ENCODE measurements at places on chromosomes 6 and 20. TPM values are rescaled to one million over a fixed set of nuclear protein-coding genes. Genes with fewer than 3 reads are reported as not detected.

TTK gene
- 38.3 TPM for total RNA-seq

SRSF6 gene
- total RNA-seq: 140 TPM

PBOV1 gene
- total RNA-seq: not detected

HCRTR2 gene
- total RNA-seq: not detected

GPX6 gene
- not detected for total RNA-seq

TEAD3 gene
- 12.6 TPM for total RNA-seq

HLA-DRB1 gene
- 0.78 TPM for total RNA-seq

WFDC12 gene
- not detected for total RNA-seq

ASIP gene
- total RNA-seq: not detected

HUS1B gene
- total RNA-seq: 1.0 TPM

PACRG gene
- total RNA-seq: not detected

GRCh38 chr6:139545206-139546105 is 171.0 kb upstream of the CITED2 start:
- DNase-seq: no peak

DNA sequence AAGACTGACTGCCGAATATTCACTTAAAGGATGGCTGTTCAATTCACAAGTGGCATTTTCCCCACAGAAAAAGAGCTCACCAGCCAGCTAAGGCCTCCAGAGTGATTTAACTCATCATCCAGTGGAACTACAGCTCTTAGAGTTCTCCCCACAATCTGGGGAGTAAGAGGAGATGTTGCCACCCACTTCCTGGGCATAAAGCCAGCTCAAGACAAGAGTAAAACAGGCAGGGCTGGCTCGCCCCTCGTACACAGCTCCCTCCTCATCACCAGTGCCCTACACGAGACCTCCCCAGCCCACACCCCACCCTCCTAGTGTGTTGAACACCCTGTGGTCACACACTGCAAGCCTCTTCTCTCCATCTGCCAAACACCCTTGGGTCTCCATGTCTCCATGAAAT is 47.2 kb upstream of the IPCEF1 start:
- no peak for DNase-seq

DNA sequence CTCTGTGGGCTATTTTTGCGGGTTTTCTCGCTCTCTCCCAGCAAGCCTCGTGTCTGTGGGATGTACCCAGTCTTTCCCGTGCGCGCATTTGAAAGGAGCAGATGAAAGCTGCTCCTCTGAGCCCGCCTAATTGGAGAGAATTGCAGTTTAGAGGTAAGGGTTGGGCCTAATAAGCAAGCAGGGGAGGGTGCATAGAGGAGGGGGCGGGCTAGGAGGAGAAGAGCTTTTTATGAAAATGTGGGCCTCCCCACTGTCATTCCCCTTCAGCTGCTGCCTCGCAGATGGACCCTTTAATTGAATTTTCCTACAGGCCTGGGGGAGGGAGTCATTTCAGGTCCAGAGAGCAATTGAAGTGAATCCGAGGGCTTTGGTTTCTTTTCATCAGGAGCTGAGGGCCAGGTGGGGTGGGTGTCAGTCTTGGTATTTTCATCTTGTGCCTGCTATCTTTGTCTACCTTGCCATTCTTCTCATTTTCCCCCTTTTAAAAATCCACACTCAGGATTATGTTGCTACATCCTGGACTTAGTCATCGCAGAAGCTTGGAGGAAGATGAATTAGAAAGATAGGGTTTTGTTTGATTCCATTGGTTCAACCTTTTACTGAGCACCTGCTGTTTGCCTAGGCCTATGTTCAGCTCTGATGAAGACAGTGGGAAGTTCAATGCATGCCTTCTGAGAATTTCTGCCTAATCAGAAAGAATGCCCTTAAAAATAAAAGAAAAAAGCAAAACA is 423.4 kb downstream of the CD83 start:
- DNase-seq: no peak

- no peak for DNase-seq
Observed at GRCh38 chr6:145367149-145367548, 368.2 kb downstream of the EPM2A start.

GRCh38 chr6:43674291-43674690 is 13.3 kb downstream of the MRPS18A start:
- DNase-seq: no peak

DNA sequence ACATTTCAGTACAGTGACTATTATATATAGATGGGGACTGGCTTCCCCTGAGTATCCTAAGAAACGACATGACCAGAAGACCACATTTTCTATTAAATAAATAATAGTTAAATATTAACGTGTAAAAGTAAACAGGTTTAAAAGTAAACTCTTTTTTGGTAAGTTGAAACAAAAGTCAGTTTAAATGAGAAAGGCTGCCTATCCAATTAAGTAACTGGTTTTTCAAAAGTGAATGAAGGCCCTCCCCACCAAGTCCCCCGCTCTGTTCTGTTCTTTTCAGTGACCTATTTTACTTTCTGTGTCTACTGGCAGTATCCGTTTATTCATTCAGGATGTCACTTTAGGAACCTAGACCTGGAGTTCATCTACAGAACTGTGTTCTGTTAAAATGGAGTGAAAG is 32.0 kb downstream of the QKI start:
- DNase-seq: no peak

DNA sequence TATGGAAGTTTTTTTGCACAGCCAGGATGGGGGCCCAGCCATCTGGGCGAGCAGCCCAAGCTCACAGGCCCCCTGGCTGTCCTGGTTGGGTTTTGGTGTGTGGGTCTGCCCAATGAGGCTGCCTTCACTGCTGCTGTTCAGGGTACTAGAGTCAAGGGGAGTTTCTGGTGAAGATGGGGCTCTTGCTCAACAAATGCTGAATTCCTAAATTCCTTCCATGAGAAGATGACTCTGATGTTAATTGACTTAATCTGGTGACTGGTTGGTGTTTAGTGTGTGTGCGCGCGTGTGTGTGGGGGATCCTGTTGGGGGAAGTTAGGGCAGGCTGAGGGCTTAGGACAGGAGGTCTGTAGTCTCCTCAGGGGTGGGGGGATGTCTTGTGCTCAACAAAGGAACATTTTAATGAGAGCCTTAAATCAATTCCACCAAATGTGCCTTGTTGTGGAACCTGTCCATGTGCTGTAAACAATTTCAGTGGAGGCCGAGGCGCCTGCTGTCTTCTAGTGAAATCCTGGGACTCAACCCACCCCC is 1.9 kb downstream of the PTK7 start:
- DNase-seq: no peak

GRCh38 chr6:65569505-65569904 is 137.5 kb downstream of the EYS start:
- no peak for DNase-seq

GRCh38 chr20:1182106-1182505 is 2.7 kb downstream of the TMEM74B start:
- no peak for DNase-seq

DNA sequence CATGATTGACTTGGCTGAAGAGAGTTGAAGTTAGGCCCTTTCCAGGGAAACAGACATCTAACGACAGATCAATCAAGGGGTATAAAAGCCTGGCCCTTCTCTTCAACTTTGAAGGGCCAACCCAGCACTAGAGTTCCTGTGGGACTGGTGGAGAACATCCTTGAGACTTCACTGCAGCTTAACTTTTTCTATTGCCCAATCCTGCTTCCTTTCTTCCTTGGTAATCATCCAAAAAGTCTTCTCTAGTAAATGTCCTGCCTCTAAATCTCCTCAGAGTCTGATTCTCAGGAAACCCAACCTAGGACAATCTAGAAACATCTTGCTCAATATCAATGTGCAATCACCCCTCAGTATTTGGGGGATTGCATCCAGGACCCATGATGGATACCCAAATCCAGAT is 1.9 kb downstream of the MKKS start:
- DNase-seq: no peak

DNA sequence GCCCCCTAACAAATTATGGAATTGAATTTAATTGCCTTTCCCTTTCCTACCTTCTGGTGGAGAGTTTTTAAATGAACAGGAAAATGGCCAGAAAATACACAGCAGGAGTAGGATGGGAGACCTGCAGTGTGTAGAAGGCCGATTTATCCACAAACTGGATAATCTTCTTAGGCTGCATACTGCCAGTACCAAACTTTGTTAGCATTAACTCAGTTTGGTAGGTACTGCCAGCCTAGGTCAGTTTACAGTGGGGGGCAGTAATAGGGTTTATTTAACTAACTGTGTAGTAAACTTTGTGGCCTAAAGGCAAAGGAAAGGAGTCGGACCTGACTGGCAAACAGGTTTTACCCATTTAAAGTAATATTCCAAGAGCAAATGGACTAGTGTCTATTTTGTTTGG is 4.6 kb downstream of the NCOA3 start:
- no peak for DNase-seq

- no peak for DNase-seq
Observed at GRCh38 chr20:47117371-47117770, 222.7 kb downstream of the EYA2 start.

DNA sequence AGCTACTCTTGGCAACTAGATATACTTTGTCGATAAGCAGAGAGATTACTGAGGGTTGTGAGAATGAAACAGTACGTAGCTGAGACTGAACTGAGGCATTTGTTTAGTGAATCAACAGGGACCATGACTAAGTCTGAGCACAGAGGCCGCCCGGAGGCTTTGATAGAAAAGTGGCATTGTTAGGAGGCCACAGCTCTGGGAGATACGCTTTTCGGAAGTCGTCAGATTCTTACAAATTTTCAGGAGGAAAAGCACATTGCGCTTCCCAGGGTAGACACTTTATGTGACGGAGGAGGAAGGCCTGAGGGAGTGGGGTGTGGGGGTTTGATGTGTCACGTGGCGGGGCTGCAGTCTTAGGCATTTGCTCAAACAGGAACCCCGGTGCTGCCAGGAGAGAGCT is 69.4 kb downstream of the PSMG4 start:
- DNase-seq: no peak

DNA sequence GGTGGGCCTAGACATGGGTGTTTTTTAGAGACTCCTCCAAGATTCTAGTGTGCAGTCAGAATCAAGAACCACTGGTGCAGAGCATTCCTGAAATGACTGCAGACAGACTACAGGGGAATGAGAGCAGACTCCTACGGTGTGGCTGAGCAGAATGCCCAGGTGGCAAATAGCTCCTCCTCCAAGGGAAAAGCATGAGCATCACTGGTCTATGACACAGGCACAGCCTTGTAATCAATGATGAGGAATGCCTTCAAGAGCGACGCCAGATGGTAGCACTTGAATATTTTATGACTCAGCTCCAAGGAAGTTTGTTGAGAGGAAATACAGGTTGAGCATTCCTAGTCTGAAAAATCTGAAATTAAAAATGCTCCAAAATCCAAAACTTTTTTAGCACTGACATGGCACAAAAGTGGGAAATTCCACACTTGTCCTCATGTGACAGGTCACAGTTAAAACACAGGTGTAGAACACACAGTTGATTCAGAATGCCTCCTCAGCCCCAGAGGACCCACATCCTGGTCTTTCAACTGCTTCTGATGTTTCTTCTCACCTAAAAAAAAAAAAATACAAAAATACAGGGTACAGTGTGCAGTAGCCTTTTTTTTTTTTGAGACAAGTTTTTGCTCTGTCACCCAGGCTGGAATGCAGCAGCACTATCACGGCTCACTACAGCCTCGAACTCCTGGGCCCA is 10.6 kb upstream of the FAM8A1 start:
- no peak for DNase-seq

- DNase-seq: no peak
Observed at GRCh38 chr6:5250911-5251310, 9.8 kb downstream of the LYRM4 start.

- no peak for DNase-seq
Observed at GRCh38 chr6:158744986-158745430, 74.2 kb downstream of the EZR start.

DNA sequence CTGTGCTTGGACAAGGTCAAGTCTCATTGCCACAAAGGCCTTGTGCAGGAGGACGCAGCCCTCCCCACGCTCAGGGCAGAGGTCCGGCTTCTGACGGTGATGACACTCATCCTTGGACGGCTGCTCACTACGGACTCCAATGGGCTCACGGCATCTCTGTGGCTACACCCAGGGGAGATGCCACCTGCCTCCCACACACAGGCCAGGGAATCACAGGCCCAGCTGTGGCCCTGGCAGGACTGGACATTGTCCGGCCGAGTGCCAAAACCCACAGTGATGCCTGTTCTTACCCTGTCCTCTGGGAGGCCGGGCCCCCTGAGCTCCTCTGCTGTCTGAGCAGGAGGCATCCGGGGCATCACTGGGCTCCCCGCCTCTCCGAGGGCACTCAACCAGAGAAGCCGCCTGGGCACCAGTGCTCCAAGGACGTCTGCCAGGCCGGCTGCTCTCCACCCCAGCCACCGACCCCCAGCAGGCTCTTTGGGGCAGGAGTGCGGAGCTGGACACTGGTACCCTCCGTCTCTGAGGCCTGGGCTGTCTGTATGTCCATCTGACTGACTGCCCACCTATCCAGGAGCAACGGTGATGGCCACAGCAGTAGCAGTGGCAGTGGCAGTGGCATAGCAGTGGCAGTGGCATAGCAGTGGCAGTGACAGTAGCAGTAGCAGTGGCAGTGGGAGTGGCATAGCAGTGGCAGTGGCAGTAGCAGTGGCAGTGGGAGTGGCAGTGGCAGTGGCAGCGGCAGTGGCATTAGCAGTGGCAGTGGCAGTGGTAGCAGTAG is 1.9 kb downstream of the RBBP8NL start:
- DNase-seq: no peak

DNA sequence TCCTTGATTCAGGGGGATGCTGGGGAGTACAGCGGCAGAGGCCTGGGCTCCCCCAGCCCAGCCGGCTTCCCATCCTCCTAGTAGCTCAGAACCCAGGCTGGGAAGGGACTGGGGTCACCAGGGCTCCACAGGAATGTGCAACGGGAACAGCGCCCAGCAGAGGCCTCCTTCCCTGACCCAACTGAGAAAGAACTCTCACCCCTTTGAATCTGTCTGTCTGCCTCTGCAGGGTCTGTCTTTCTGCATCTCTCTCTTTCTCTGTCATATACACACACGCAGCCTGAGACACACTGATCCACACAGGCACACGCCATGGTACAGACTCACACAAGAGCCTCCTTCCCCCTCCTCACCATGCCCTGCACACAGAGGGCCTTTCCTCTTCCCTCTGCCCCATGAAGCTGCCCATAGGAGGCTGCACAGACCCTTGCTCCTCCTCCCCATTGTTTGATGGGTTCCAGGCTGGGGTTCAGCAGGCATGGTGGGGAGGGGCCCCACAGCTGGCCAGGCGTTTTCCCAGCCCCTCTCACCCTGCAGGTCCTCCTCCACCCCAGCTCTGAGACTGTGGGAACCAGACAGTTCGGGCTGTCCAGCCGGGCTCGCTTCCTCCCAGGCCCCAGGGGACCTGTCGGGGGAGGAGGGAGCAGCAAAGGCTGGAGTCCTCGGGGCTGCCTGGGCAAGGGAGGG is 2.8 kb downstream of the FOXS1 start:
- no peak for DNase-seq

DNA sequence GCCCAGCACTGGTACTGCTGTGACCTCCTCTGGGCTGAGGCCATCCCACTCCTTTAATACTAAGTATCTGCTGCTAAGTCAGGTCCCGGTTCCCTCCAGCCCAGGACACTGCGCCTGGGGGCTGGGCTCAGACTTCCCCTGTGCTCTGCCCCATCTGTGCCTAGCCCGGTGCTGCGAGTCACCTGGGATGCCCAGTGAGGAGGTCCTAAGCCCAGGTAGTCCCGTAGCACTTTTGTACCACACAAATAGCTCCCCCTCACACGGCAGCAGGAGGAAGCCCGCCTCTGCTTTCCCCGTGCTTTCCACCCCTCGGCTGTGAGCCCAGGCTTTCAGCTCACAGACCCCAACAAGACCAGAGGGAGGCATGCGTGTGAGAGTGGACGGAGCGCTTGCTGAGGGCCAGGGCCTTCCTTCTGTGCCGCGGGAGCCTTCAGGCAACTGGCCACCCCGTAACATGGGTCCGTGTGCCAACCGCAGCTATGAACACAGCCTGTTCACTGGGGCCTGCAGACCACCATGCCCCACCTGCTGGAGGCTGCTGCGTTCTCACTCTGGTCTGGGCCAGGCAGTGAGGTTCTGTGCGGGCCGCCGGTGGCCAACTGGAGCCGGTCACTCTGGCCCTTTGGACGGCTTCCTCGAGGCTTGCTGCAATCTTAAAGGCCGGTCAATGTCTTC is 79.9 kb upstream of the MPC1 start:
- no peak for DNase-seq

Measured in K562 (cell line).